ENCODE measurements at places on chromosomes 4 and X.
A peak's percentile ranks its signal among the peaks of the same experiment; 100 is the strongest.

- no peak for DNase-seq
Observed at GRCh38 chr4:26052663-26053541, 138.9 kb downstream of the SMIM20 start.

GRCh38 chr4:111849746-111850284, 295.4 kb upstream of the FAM241A start:
- DNase-seq, result no peak

DNA sequence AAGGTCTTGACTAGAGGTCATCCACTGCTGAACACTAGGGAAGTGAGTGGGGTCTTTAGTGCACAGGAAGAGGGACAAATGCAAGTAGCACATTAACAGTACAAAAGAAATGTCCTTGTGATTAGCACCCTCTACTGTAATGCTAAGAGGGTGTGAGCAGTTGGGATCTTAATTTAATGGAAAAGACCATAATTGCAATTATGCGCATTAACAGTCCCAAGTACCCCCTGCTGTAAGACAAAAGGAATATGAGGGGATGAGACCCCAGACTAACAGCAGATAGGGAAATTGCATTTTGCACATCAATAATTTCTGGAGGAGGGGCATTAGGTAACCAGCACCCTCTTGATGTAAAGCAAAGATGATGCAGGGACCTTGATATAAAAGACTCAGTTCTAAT, 285.0 kb downstream of the CHIC1 start:
- DNase-seq, result no peak

GRCh38 chrX:57918750-57919436, 8.6 kb upstream of the ZXDA start:
- DNase-seq, result peak; percentile 2

DNA sequence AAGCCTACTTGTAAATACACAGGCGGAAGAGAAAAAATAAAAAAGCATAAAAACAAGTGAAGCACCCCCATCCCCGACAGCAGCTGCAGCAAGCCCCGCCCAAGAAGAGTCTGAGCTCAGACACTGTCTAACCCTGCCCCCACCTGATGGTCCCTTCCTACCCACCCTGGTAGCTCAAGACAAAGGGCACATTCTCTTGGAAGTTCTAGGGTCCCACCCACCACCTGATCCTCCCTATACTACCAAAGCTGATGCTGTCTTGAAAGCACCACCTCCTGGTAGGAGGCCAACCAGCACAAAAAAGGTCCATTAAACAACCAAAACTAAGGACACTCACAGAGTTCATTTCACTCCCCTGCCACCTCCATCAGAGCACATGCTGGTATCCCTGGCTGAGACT, 308.2 kb downstream of the KLHL13 start:
- DNase-seq, result no peak

- no peak for DNase-seq
Observed at GRCh38 chrX:7264399-7264798, 116.4 kb upstream of the PUDP start.

Data from SW480 (cell line).